Aorta (tissue), 5 donors: ENCODE measurements at places on chromosomes 6 and 20. TPM values are rescaled to one million over a fixed set of nuclear protein-coding genes. Genes with fewer than 3 reads are reported as not detected.
A peak's percentile ranks its signal among the peaks of the same experiment; 100 is the strongest.

DNA sequence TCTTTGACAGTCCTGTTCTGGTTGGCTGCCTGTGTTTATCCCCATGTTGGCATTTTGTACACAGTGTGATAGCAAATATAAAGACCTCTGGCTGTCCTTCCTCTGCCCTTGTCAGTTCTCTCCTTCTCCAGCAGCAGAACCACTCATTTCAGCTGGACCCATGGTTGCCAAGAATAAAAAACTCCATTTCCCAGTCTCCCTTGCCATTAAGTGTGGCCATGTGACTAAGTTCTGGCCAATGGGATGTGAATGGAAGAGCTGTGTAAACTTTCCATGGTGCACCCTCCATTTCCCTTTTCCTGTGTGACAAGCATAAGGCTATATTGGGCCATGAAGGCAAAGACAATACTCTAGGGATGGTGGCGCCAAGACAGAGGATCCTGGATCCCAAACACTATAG is 78.4 kb upstream of the TBC1D7 start:
- peaks cover 9% of the 10 kb centered on the region for H3K4me1 ChIP-seq
- no peak overlapping the region for H3K27ac ChIP-seq
- H3K4me3 ChIP-seq: no peak overlapping the region
- H3K36me3 ChIP-seq: no peaks in the 10 kb centered on the region

- no peaks in the 10 kb centered on the region for H3K36me3 ChIP-seq
- H3K4me1 ChIP-seq: no peaks in the 10 kb centered on the region
- no peak overlapping the region for H3K27ac ChIP-seq
- H3K4me3 ChIP-seq: no peak overlapping the region
- no peaks in the 10 kb centered on the region for H3K27me3 ChIP-seq
Observed at GRCh38 chr6:6569811-6570164, 18.7 kb upstream of the LY86 start.

DNA sequence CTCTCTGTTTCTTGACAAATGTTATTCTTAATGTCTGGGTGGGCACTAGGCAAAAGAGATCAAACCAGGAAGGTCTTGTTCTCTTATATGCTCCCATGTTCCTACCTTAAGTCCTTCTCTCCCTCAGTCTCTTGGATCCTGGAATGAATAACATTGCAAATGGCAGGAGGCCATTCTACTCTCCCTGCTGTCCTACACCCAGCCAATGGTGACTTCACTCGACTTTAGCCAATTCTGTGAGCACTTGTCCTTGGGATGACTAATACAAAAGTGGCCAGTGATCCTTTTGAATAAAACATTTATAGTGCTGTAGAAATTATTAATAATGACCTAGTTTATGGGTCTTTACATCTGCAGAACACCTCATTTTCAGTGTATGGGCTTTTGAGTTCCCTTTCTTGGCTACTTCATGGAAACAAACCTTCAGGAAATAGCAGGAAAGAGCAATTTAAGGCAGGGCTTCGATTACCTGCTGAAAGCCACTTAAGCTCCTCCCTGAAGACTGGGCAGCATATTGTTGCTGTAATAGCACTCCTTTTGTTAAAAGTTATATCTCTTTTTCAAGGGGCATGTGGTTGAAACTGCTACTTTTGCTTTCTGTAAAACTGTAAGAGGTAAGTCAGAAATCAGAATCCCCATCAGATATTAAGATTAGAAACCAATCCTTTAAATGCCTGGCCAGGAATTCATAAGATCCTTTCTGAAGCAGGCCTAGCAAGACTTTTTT is 10.5 kb downstream of the OTOR start:
- no peaks in the 10 kb centered on the region for H3K36me3 ChIP-seq
- no peak overlapping the region for H3K4me3 ChIP-seq
- DNase-seq: no peak
- no peaks in the 10 kb centered on the region for H3K4me1 ChIP-seq

DNA sequence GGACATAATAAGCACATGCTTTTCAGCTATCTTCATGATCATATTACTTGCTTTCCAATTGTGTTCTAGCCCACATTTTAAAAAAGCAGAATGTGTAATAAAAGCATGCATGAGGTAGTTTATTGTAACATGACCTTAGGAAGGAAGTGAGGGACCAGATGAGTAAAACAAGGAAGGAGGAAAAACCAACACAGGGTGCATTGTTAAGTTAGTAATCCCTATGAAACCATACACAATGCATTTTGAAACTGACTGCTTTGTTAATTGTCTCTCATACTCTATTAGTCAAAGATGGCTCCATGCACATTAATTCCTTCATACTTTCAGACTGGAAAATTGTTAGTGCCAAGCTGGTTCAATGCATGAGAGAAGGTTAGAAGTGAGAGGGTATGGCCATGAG is 37.7 kb upstream of the CENPW start:
- no peak for DNase-seq
- no peaks in the 10 kb centered on the region for H3K4me1 ChIP-seq
- no peaks in the 10 kb centered on the region for H3K36me3 ChIP-seq
- no peak overlapping the region for H3K4me3 ChIP-seq

- H3K36me3 ChIP-seq: no peaks in the 10 kb centered on the region
- peak; percentile 72 for DNase-seq
- no peak overlapping the region for H3K4me3 ChIP-seq
- H3K27me3 ChIP-seq: no peaks in the 10 kb centered on the region
- no peak overlapping the region for H3K27ac ChIP-seq
Observed at GRCh38 chr20:59752101-59752586, 147.8 kb downstream of the PHACTR3 start.

The RBPJL gene
- total RNA-seq: not detected

The PLG gene
- total RNA-seq: not detected

DNA sequence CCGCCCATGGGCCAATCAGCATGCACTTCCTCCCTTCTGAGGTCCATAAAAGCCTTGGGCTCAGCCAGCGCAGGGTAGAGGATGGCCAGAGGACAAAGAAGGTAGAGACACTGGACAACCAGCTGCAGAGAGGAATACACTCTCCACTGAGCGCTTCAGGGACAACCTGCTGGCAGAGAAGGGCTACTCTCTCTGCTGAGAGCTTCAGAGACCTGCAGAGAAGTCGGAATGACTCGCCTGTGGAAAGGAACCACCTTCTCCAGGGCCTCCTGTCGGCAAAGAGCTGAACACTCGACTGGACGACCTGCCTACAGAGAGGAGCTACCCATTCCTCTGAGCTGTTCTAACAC is 31.4 kb upstream of the SLA2 start:
- no peaks in the 10 kb centered on the region for H3K4me1 ChIP-seq
- no peaks in the 10 kb centered on the region for H3K36me3 ChIP-seq
- no peak overlapping the region for H3K27ac ChIP-seq
- DNase-seq: no peak
- H3K27me3 ChIP-seq: no peaks in the 10 kb centered on the region

DNA sequence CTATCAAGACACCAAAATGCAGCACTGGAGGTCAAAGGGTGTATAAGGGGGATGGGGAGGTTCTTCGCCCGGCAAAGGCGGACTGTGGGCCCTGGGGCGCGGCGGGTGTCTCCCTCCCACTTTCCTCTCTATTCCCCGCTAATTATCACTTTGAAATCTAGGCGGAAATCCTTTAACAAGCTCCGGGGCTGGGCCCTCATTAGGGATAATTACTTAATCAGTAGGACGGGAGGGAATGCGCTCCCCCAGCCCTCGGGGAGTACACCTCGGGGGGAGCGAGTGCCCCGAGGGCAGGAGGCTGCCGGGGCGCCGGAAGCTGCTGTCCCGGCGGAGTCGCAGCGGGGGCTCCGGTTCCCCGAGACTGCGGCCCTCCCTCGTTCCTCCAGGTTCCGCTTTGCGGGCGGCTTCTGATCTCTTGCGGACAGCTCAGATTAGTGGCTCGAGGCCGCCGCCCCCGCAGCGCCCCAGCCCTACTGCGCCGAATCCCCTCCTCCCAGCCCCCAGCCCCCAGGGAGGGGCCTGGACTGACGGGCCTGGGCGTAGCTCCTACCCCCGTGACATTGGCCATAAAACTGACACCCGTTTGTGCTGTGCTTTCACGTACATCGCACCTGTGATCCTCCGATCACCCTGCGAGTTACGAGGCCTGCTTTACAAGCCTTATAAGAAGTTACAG is 14.7 kb downstream of the MUCL3 start:
- DNase-seq: peak; percentile 85
- H3K27ac ChIP-seq: no peak overlapping the region
- H3K4me1 ChIP-seq: no peaks in the 10 kb centered on the region

The MEP1A gene
- total RNA-seq: not detected

DNA sequence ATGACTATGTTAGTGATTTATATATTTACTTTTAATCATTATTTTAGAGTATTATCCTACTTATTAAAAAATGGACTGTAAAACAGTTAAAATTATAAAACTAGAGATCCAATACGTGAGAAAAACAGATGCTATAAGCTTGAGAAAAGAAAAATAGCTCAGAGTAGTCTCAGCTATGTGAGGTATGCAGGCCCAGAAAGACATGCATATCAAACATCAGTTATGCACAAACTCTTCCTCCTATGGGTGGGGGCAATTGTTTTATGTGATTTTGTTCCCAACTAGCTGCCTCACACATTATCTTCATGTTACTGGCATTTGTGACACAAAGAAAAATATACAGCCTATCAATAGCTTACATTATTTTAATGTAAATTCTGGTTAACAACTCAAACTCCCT is 28.8 kb downstream of the RARS2 start:
- H3K4me3 ChIP-seq: no peak overlapping the region
- peaks cover 2% of the 10 kb centered on the region for H3K36me3 ChIP-seq
- H3K27me3 ChIP-seq: no peaks in the 10 kb centered on the region
- H3K4me1 ChIP-seq: no peaks in the 10 kb centered on the region
- no peak for DNase-seq

- H3K4me1 ChIP-seq: no peaks in the 10 kb centered on the region
- H3K36me3 ChIP-seq: peaks cover 14% of the 10 kb centered on the region
- H3K27ac ChIP-seq: no peak overlapping the region
- H3K4me3 ChIP-seq: no peak overlapping the region
- DNase-seq: no peak
Observed at GRCh38 chr20:21338291-21338690, 35.2 kb downstream of the XRN2 start.

The BPIFA1 gene
- total RNA-seq: not detected

The UBE2C gene
- total RNA-seq: 1.9 TPM

GRCh38 chr6:72151742-72152141 is 265.4 kb downstream of the RIMS1 start:
- H3K27me3 ChIP-seq: no peaks in the 10 kb centered on the region
- H3K36me3 ChIP-seq: no peaks in the 10 kb centered on the region
- no peak overlapping the region for H3K27ac ChIP-seq
- no peak overlapping the region for H3K4me3 ChIP-seq

DNA sequence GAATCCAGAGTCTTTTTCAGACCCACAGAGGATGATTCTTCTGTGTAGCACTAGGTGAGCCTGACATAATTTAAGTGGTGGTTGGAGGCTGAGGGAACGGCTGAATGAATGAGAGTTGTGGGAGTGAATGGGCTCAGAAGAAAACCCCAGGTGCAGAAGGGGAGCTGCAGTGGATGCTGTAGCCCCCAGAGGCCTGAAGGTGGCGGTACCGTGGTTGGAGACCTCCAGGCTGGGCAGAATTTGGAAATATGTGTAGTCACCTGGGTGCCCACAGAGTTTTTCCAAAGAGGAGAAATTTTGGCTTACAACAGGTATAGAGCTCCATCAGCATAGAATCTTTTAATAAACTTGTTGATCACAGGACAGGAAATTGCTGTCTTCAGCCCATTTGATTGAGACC is 6.5 kb upstream of the RAET1G start:
- H3K4me3 ChIP-seq: no peak overlapping the region
- H3K27me3 ChIP-seq: no peaks in the 10 kb centered on the region
- H3K27ac ChIP-seq: no peak overlapping the region
- H3K36me3 ChIP-seq: no peaks in the 10 kb centered on the region

- no peaks in the 10 kb centered on the region for H3K27me3 ChIP-seq
- DNase-seq: no peak
- no peaks in the 10 kb centered on the region for H3K36me3 ChIP-seq
- H3K4me1 ChIP-seq: no peaks in the 10 kb centered on the region
- H3K27ac ChIP-seq: no peak overlapping the region
Observed at GRCh38 chr20:60752741-60753420, 499.2 kb upstream of the CDH4 start.

DNA sequence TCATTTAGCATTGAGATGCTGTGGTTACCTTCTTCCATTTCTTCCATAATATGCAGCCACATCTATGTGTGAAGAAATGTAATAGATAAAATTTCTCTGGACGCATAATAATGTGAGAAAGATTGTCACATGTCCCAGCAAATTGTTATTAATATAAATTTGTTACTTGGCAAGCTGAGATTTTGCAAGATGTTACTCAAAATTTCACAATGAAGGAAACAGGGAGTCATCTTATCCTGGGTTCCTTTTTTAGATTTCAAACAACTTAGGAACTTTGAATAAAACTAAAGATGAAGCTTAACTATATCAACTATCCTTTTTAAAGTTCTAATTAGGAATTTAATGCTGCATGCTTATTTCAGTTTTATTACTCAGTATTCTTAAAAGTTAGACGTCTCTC is 3.6 kb downstream of the ESR1 start:
- no peak overlapping the region for H3K27ac ChIP-seq
- no peak overlapping the region for H3K4me3 ChIP-seq
- H3K4me1 ChIP-seq: no peaks in the 10 kb centered on the region
- DNase-seq: no peak
- H3K27me3 ChIP-seq: no peaks in the 10 kb centered on the region
- H3K36me3 ChIP-seq: no peaks in the 10 kb centered on the region

The ACTL10 gene
- 1.2 TPM for total RNA-seq

DNA sequence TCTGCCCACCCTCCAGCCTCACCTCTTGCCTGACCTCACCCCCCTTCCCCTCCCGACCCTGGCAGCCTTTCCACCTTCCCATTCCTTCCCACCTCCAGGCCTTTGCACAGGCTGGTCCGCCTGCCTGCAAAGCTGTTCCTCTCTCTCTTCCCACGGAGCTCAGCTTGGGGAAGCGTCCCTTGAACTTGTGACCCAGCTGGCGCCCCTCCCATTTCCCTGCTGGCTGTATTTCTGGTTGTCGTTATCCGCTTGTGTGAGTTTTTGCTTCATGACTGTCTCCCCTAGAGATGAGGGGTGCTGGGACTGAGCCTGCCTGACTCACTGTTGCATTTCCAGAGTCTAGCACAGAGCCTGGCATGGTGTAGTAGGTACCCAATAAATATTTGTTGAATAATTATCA is 32.5 kb downstream of the VSTM2L start:
- no peaks in the 10 kb centered on the region for H3K36me3 ChIP-seq
- no peak overlapping the region for H3K27ac ChIP-seq
- H3K27me3 ChIP-seq: no peaks in the 10 kb centered on the region
- H3K4me1 ChIP-seq: no peaks in the 10 kb centered on the region

The PARD6B gene
- total RNA-seq: 2.6 TPM

DNA sequence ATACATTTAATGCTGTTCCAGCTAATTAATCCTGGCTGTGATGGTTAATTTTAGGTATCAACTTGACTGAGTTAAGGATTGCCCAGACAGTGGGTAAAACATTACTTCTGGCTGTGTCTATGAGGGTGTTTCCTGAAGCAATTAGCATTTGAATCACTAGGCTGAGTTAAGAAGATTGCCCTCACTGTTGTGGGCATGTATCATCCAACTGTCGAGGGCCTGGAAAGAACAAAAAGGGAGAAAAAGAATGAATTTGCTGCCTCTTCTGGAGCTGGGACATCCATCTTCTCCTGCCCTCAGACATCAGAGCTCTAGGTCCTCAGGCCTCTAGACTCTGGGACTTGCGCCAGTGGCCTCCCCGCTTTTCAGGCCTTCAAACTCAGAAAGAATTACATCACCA is 34.3 kb downstream of the SDHAF4 start:
- H3K36me3 ChIP-seq: no peaks in the 10 kb centered on the region
- H3K27ac ChIP-seq: no peak overlapping the region
- no peaks in the 10 kb centered on the region for H3K4me1 ChIP-seq
- no peak overlapping the region for H3K4me3 ChIP-seq

- H3K27me3 ChIP-seq: no peaks in the 10 kb centered on the region
- no peaks in the 10 kb centered on the region for H3K4me1 ChIP-seq
- no peaks in the 10 kb centered on the region for H3K36me3 ChIP-seq
- H3K4me3 ChIP-seq: peak overlapping the region; percentile 65
- DNase-seq: no peak
- H3K27ac ChIP-seq: peak overlapping the region; percentile 93
Observed at GRCh38 chr20:35277127-35277526, 795 bp downstream of the MMP24OS start.

The GMPR gene
- 17.3 TPM for total RNA-seq
